SHP77 treated with DMSO at 0.1 percent for 48 hours (cell line): ENCODE measurements at places on chromosomes 2 and 18.

DNA sequence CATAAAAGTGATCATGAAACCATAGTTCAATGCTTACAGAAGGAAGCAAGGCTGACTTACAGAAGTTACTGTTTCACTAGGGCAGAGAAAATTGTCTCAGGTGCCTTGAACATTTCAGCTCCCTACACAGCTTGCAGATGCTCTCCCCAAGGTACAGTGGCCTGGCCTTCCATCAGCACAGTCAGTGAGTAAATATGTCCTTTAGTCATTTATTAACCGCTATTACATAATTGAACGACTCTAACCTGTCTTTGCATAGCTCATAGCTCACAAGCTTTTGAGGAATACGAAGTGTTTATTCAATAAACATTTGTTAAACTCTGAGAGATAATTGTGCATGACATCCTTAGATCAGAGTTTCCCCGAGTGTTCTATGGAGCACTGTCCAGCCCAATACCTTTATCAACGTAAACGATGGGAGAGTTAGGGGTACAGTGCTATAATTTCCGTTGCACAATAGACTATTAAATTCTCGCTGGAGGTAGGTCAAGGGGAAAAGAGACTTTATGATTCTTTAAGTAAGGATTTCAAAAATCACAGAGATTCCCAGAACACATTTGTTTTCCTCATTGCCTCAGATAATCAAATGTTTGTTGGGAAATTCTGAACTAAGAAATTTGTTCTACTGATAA is 677.8 kb downstream of the TSN start:
- no peak for DNase-seq

- no peak for DNase-seq
Observed at GRCh38 chr18:34809451-34810072, 99.5 kb downstream of the DTNA start.

GRCh38 chr2:179543361-179543901 is 278.8 kb upstream of the SESTD1 start:
- DNase-seq, result no peak

DNA sequence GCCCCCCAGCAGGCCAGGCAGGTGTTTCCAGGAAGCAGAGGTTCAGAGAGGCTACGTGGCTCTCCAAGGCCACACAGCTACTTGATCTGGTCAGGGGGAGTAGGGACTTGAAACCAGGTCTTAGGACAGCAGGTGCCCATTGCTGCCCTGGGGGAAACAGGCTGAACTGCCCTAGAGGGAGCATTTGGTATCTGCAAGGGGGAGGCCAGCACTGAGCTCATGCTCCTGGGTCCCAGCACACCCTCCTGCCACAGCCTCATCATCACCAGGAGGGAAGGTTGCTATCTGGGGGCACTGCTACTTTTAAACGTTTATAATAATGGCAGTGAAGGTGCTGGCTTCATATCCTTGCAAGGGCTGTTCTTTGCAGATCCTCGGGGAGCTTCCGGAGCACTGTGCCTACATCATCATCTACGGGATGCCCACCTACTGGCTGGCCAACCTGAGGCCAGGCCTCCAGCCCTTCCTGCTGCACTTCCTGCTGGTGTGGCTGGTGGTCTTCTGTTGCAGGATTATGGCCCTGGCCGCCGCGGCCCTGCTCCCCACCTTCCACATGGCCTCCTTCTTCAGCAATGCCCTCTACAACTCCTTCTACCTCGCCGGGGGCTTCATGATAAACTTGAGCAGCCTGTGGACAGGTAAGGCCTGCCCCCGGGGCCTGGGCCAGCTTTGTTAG is 36.1 kb downstream of the ABCG8 start:
- DNase-seq, result no peak

GRCh38 chr18:50793641-50794565 is 25.9 kb downstream of the MRO start:
- no peak for DNase-seq

GRCh38 chr18:3245853-3246634 is 1.6 kb upstream of the MYL12A start:
- DNase-seq, result peak; percentile 76

- DNase-seq, result no peak
Observed at GRCh38 chr2:179936141-179936540, 71.0 kb downstream of the CWC22 start.

- no peak for DNase-seq
Observed at GRCh38 chr2:143545949-143546255, 416.7 kb downstream of the ARHGAP15 start.

DNA sequence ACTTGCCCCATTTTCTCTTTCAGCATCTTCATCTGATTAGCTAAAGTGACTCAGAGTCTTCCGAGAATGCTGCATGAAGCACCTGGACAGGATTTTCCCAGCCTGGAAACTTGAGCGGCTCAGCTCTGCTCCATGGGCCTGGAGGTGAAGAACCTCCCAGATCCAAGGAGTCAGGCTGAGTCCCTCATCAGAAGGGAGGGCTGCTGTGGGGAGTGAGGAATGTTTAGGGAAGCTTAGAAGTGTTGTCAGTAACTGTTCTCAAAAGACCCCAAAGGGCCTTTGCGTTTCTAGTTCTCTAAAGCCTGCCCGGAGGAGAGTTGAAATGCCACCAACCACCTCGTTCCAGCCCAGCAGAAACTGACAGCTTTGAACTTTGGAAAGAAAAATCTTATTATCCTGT is 157.1 kb downstream of the CLIP4 start:
- DNase-seq, result no peak

- no peak for DNase-seq
Observed at GRCh38 chr2:233700028-233700635, 7.4 kb downstream of the UGT1A6 start.

- no peak for DNase-seq
Observed at GRCh38 chr2:190646780-190647522, 1.9 kb upstream of the NAB1 start.

DNA sequence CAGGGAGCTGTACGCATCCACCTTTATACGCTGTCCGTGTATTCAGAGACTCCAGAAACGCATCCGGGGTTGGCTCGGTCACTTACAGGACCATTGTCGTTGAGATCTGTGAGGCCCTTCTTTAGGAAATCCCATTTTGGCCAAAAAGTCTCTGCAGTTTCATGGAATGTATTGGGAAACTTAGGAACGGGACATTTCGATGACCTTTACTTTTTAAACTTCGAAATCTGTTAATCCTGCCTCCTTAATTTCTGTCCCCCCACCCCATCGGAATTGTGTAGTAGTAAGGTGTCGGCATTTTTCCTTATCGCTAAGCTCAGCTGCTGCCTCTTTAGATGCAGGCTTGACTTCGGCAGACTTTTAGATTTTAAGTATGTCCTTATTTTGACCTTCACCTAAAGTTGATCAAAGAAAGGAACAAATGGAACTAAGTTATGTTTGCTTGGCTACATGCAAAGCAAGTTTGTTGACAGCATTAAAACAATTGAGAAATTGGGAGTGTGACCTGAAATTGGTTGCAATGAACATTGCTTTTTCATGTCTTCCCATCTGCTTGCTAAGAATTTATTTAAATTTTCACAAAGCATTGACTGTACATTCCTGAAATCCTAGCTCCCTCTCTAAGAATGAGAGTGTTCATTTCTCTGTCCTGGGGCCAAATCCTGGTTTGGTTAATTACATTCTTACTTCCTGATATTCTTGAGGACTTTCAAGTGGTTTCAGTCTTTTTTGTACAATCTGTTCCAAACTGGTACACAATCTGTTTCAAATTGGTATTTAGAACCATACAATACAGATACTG is 884 bp upstream of the RAPH1 start:
- no peak for DNase-seq

GRCh38 chr2:196233021-196233804 is 61.8 kb upstream of the STK17B start:
- no peak for DNase-seq

GRCh38 chr2:200051611-200051945 is 96.2 kb downstream of the MAIP1 start:
- DNase-seq, result no peak

- DNase-seq, result peak; percentile 85
Observed at GRCh38 chr2:96685577-96686459, 43.3 kb downstream of the FER1L5 start.

DNA sequence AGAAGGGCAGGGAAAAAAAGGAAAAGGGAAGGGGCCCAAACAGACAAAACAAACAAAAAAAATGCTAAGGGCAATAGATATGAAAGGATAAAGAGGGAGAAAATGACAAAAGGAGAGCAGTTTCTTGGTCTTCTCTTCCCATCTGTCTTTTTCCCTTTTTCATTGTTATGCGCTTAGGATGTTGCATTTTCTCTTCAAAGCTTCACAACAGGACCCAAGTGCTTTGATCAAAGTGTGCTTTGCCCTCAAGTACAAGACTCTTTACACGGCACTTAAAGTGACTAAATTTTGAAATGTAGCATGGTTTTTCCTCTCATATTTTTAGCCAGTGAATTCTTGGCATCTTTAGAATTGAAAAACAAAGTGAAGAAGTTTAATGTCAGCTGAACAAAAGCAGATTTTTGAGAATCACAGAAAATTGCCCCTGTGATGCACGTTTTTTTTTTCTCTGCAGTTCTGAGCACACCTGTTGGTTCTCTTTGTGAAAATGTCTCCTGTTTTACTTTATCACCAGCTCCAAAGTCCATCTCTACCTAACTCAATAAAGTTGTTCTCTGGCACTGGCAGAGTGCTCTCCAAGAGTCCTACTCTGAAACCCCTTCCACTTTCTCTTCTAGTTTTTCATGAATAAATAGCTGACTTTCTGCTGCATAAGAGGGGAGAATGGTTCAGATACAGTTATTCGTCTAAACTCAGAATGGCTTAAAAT is 126.6 kb downstream of the KCNH7 start:
- DNase-seq, result no peak

- no peak for DNase-seq
Observed at GRCh38 chr18:26653943-26654615, 105.7 kb upstream of the KCTD1 start.

GRCh38 chr2:147759536-147759935 is 85.3 kb upstream of the ACVR2A start:
- no peak for DNase-seq

DNA sequence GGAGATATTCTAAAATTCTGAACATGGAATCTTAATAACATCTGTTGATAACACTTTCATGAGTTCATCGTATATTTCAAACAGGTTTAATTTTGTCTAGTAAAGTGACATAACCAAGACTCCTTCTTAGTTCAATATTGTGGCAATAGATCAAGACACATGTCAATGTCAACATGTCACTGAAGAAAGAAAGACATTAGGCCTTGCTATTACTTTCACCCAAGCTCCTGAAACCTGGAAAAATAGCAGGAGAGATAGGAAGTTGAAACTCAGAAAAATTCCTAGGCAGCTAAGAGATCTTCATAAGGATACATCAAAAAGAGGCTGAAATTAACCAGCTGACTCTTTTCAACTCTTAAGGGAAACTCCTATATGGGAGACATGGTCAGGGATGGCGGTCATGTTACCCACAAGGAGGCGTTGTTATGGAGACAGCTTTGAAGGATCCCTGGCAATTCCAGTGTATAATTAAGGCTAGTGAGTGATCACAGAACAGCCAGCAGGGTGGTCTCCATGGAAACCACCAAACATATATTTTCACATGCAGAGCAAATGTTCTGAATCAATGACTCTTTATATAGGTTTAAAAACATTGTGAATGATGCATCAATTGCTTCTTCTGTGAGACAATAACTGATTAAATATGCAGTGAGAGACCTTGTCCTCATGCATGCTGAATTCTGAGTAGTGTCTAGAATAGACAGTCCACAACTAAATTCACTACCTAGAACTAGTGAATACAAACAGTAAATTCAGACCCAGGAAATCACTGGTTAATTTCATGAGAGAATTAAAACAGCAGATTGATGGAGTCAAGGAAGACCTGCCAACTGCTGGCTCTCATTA is 115.3 kb upstream of the RIOK3 start:
- no peak for DNase-seq

DNA sequence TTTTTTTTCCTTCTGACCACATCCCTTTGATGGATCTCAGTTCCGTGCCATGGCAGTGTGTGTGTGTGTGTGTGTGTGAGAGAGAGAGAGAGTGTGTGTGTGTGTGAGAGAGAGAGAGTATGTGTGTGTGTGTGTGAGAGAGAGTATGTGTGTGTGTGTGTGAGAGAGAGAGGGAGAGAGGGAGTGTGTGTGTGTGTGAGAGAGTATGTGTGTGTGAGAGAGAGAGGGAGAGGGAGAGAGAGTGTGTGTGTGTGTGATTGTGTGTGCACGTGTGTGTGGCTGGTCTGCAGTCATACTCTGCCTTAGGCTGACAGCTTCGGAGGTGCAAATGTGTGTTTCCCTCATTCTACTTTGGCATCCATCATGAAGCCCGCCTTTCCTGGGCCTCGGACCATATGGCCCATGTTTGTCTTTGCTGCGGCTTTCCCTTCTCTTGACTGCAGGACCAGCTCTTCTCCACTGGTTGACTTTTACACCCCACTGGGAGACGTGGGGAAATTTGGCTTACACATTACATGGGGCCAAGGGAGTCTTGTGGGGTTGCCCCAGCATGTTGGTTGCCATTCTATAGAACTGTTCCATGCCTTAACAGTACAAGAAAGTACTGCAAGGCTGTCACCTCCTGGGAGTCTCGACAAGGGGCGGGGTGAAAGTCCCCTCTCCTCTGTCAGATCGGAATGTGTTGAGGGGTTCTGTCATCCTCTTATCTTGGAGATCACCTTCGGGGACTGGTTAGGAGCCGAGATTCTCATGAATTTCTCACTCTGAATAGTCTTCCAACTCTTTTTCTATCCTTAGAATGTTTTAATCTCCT is 21.6 kb downstream of the TSN start:
- no peak for DNase-seq

GRCh38 chr2:23249348-23249747 is 135.6 kb upstream of the KLHL29 start:
- DNase-seq, result no peak

- no peak for DNase-seq
Observed at GRCh38 chr2:20668871-20669475, 2.0 kb downstream of the GDF7 start.

GRCh38 chr18:74457725-74458421 is 765 bp upstream of the DIPK1C start:
- DNase-seq, result no peak

DNA sequence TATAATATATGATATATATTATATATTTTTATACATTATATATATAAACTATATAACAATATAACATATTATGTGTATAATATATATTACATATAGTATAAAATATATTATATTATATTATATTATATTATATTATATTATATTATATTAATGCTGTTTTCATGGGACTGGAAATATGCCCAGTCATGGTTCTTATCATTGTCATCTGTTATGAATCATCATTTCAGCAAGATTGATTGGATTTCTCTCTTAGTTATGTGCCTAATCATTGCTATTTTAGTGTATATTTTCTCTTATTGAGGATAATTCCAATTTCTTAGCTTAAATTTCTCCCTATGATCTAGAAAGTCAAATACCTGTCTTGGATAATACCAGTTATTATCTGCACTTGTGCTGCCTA is 617.8 kb downstream of the TRIB2 start:
- no peak for DNase-seq

- DNase-seq, result no peak
Observed at GRCh38 chr2:105497094-105497493, 98.2 kb upstream of the FHL2 start.

DNA sequence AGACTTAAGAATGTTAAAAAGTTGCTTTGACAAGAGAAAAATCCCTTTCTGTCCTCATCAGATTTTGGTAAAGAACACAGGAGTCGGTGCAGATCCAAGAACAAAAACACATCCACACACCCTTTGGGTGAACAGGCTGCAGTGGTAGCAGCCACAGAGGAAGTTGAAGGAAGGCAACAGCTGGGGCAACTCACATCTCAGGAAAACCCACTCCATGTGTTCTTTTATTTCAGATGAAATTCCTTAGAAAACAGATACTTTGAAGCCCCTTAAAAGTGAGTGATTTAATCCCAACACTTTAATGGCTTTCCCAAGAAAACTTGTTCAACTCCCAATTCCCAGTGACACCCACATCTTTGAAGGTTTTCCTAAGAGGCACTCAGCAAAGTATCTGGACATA is 271.3 kb downstream of the ICOS start:
- DNase-seq, result no peak
